ENCODE measurements at places on chromosomes 5 and 9.

DNA sequence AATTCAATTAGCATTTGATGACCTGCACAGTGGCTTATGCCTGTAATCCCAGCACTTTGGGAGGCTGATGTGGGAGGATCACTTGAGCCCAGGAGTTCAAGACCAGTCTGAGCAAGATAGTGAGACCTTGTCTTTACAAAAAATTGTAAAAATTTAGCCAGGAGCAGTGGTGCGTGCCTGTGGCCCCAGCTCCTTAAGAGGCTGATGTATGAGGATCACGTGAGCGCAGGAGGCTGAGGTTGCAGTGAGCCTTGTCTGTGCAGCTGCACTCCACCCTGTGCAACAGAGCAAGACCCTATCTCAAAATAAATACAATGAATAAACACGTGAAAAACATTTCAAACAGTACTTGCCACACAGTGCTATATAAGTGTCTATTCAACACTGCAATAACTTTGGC, 4.2 kb downstream of the ABCA1 start:
- DNase-seq = no peak

DNA sequence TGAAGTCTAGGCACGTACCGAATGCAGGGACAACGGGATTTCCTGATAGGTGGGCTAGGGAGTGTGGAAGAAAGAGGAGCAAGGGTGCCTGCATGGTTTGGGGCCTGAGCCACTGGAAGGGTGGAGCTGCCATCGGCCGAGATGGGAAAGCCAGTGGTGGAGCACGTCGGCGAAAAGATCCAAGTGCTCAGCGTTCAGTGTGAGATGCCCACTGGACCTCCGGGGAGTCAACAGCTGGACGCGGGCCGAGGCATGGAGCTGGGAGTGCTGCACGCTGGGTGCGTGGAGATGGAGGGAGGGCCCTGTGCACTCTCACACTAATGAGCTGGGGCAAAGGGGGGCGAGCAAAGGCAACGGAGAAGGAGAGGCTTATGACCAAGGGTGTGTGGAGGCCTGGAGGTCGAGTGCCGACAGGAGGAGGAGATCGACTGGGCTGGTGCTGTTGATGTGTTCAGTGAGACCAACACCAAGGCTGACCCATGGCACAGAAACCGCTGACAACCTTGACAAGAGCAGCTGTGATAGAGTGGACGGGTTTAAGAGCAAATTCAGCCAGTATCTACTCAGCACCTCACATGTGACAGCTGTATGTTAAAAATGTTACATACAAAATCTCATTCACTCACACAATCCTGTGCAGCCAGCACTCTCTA, 85.7 kb downstream of the STK10 start:
- no peak for DNase-seq

DNA sequence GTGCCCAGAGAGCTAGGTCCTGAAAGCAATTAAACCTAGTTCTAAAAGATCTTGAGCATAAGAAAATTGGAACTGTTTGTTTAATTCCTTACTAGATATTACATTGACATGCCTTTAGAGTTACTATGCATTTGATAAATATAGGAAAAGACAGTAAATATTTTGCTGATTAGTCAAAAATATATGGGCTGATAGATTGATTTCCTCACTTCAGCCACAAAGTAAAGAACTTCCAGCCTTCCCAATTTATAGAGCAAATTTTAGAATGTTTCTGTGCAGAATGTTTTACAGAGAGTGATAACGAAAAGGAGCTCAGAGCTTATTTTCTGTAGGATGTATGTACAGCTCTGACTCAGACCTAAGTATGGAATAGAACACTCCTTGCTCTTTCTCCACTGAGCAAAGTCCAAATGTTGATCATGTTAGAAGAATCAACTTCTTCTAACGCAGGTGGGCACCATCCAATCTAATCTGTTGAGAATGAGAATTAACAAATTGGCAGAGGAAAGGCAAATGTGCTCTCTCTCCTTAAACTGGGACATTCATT, 72.9 kb upstream of the PAM start:
- DNase-seq = no peak

- DNase-seq = peak; percentile 43
These were observed 35.4 kb downstream of the UBE2R2 start for GRCh38 chr9:33852216-33852826.

- DNase-seq = no peak
These were observed 438.0 kb downstream of the AGTPBP1 start for GRCh38 chr9:85303757-85304134.

- no peak for DNase-seq
These were observed 608 bp downstream of the ELOVL7 start for GRCh38 chr5:60843386-60843935.

- DNase-seq = no peak
These were observed 706.1 kb upstream of the CDH18 start for GRCh38 chr5:20694121-20694520.

Data from HCT116 (cell line).